NCI-H526 treated with DMSO at 0.1 percent for 48 hours (cell line): ENCODE measurements at places on chromosomes 2 and 18.

GRCh38 chr2:152396051-152396511 lies 61.1 kb downstream of the FMNL2 start:
- DNase-seq = no peak

DNA sequence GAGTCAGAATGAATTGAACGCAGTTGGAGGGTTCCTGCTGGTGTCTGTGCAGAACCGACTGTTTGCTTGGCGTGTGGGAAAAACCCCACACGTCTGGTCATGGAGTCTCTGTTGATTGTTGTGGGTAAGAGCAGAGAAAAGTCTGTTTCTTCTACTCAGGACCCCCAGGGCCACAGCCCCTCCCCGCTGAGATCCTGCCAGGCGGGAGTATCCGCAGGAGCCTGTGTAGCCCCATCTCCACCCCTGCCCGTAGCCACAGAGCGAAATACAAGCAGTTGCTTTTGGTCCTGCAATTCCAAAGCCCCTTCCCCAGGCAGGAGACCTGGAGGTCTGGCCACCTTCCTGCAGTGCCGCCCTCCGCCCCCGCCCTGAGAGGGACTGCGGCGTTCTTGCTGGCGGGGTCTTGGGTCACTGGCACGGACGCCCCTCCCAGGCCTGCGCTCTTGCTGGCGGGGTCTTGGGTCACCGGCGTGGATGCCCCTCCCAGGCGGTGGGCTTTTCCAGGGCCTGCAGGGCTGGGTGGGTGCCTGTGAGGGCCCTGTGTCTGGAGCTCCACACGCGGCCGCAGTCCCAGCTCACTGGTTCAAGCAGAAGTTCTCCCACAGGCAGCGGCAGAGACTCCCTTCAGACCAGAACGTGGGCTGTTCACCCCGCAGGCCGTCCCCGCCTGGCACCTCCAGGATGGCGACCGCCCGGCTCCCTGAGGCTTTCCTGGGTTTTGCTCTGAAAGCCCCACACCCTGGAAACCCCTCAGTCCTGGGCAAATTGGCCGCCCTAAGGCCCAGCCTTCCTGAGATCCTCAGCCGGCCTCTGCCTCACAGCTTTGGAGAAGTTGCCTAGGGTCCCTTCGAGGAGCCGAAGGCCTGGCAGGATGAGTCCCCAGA lies 76.0 kb upstream of the CTDP1 start:
- DNase-seq = no peak

DNA sequence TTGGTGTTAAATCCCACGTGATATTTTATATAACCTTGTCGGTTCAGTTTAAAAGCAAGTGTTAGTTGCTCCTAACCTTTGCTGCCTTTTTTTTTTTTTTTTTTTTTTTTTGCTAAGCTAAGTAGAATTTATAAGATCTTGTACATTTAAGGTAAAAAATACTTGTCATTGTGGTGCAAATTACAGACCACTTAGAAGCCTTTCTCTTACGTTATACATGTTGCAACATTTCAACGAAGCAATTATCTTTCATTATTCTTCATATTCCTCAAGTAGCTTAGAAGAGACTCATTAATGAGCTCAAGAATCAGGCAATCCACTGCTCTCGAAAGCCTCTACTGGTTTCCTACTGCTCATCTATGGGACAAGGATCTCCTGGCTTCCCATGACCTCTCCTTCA lies 14.9 kb upstream of the IL1RL2 start:
- DNase-seq = no peak

DNA sequence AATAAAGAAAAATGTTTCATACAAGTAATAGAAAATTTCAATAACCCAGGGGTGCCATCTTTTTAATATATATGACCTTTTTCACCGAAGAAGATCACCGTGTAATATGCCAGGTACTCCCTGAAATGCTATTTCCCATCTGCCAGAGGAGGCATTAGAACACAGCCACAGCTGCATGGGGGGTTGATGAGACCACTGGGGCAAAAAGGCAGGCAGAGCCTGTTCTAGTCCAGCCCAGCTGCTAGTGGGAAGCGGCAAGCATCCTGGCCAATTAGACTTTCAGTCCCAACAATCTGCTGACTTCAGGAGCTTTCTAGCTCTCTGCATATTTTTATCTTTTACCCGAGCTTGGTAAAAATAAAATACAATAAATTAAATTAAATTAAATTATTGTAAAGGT lies 362.6 kb downstream of the RIT2 start:
- DNase-seq = no peak

- DNase-seq = no peak
These were observed 65.0 kb downstream of the NYAP2 start for GRCh38 chr2:225464346-225465025.

GRCh38 chr2:176284461-176285049 lies 15.3 kb downstream of the MTX2 start:
- DNase-seq = no peak

- no peak for DNase-seq
These were observed 147.6 kb upstream of the ITGA6 start for GRCh38 chr2:172279813-172280212.

DNA sequence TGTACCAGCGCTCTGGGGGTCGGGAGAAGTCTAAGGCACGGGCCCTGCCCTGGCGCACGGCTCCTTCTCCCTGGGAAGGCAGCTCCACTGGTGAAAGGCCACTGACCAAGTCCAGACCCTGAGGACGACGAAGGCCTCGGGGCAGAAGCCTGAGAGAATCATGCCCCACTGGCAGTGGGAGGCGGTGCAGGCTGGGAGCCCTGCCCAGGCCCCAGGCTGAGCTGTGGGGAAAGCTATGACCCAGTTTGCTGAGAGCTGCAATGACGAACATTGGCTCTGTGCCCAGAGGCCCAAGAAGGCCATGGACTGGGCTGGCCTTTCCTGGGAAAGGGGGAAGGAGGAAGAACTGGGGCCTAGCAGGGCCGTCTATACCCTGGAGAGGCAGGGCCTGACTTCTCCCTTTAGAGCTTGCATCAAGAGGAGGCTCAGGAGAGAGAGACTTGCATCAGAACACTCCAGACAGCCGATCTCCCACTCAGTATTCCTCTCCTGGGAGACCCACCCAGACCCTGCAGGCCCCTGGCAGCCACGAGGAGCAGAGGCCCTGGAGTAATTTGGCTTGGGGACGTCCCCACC lies 32.9 kb downstream of the HS1BP3 start:
- no peak for DNase-seq
